ENCODE measurements at places on chromosomes 6 and 20.

DNA sequence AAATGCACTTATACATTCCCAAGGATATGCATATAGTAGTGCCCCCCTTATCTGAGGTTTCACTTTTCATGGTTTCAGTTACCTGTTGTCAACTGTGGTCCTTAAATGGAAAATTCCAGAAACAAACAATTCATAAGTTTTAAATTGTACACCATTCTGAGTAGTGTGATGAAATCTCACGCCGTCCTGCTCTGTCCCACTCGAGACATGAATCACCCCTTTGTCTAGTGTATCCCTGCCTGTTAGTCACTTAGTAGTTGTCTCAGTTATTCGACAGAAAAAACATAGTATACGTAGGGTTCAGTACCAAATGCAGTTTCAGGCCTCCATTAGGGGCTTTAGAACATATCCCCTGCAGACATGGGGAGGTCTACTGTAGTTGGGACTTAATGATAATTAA lies 57.0 kb downstream of the MAP1LC3A start:
- DNase-seq = no peak

DNA sequence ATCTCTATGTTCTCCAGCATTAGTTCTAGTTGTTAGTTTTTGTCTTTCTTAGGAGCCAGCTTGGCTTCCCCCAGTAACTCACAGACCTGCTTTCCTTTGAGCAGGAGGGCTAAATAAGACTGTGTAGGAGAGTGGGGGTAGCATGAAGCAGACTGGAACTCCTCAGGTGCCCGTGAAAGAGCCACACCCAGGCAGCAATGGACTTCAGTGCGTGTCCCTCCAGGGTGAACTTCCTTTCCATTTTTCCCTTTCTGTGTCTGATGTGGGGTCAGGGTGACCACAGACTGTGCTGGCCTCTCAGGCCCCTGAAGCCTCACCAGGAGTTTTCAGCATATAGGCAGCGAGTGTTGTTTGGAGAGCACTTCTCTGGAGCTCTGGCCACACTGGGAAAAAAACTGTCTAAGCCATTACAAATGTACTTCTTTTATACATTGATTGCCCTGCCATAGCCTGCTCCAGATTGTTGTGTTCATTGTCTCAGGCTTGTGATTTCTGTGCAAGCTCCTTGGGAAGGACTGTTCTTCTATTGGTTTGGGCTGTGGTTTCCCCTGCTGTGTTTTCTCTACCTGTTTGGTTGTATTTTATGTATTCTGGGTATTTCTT lies 55.7 kb downstream of the SH3BGRL2 start:
- DNase-seq = no peak

DNA sequence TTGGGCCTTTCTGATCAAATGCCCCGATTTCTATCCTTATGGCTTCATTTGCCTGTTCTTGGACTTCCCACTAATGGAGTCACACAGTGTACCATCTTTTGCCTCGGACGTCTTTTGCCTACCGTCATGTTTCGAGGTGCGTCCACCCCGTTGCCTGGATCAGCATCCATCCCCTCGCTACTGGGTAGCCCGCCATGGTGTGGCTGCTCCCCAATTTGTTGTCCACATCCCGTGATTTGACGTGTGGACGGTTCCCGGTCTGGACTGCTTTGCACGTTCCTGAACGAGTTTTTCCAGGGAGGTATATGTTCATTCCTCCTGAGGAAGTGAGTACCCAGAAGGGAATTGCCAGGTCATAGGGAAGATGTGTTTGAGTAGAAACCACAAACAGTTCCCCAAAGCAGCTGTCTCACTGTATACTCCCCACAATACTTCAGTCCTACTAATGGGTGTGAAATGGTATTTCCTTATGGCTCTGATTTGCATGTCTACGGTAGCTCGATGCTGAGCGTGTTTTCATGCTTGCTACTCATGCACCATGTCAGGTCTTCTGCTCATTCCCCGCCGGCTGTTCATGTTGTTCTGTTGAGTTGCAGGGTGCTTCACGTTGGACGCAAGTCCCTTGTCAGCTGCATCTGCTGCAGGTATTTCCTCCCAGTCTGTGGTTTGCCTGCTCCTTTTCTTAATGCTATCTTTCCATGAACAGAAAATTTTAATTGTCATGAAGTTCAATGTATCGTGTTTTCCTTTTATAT lies 86.8 kb upstream of the AFDN start:
- no peak for DNase-seq

GRCh38 chr6:137765059-137765458 lies 102.0 kb upstream of the TNFAIP3 start:
- DNase-seq = no peak

DNA sequence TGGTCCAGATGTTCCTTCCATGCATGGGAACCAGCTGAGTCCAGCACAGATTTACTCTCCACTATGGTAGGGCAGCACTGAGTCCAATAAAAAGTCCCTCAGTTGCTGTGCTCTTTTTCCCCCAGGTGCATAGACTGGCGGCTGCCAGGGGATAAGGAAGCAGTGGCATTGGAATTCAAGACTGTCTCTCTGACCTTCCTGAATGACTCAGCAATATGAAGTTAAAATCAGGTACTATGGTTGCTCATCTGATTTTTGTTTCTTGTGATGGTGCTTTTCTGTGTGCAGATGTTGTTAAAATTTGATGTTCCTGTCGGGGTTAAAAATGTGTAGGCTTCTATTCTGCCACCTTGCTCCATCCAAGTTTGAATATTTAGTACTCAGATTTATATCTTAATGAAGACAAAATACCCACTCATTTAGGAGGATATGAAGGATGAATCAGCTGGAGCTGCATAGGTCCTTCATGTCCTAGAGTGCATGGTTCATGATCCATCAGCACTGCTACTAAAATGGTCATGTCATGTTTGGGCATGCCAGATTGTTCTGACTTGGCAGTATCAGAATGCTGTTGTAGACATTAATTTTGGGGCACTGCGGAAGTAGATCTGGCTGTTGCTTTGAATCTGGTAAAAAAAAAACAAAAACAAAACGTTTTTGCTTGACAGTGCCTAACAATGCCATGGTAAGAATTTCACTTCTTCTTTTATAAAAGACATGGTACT lies 321.2 kb upstream of the MAP3K7 start:
- no peak for DNase-seq
